ENCODE measurements at places on chromosomes 13 and 19.

DNA sequence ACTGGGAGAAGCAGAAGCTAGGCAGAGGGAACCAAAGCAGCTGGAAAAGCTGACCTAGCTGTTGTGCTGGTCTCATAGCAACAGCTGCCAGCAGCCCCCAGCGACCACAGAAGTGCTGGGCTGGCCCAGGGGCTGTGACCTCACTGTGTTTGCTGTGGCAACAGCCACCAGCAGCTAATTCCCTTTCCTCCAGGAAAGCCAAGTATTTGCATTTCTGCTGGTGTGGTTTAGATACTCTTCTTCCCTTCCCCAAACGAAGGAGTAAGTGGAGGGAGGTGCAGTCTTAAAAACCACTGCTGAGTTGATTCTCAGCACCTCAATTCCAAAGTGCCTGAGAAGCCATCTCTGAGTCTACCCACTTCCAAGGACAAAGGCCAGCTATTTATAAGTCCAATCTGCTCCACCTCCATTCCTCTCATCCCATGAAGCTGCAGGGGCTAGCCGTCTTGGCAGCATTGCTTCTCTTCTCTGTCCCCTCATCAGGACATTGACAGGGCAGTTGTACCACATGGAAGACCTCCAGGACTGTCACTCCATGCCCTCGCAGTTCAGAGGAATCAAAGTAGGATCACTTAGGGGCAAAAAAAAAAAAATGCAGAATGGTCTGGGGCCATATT, 11.5 kb upstream of the CCDC97 start:
- no peak for DNase-seq

DNA sequence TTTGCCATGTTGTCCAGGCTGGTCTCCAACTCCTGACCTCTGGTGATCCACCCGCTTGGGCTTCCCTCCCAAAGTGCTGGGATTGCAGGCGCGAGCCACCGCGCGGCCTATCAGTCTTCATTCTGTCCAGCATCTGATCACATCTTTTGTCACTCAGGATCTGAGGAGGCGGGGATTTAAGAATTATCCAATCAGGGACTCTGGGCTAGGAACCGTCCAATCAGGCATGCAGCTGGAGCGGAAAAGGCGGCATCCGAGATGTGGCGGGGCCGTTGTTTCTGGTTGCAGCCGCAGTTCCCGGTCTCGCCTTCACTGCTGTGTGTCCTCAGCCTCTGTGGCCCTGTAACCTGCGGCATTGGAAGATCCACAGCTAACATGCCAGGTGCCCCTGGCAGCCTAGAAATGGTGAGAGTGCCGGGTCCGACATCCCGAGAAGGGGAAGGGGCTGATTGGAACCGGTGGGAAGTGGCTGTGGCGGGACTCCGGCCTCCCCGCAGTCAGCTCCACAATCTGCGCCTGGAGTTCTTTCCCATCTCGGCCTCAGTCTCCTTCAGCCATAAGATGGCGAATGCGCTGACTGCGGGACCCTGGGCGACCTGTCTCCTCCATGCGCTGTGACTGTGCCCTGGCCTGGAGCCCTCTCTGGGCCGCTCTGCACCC, at the start of gene ZNF729:
ZNF729 (plus strand) TSS at position 291 of the 660 bp plus-strand sequence; CDS start at position 376, 85 bp downstream.
- no peak for DNase-seq

DNA sequence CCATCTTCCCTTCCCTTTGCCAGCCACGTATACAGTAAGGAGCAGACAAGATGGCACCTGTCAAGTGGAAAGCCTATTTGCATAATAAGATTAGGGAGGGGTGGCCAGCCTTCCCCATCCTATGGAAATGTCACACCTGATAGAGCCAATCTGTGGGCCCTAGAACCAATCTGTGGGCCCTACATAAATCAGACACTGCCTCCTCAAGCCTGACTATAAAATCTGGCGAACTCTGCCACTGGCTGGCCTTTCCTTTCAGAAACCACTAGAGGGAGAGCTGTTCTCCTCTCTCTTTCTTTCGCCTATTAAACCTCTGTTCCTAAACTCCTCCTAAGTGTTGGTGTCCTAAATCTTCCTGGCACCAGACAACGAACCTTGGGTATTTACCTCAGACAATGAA, 231.5 kb upstream of the KLHL1 start:
- no peak for DNase-seq

- DNase-seq = no peak
Observed at GRCh38 chr19:32750441-32751055, 31.0 kb downstream of the TDRD12 start.

DNA sequence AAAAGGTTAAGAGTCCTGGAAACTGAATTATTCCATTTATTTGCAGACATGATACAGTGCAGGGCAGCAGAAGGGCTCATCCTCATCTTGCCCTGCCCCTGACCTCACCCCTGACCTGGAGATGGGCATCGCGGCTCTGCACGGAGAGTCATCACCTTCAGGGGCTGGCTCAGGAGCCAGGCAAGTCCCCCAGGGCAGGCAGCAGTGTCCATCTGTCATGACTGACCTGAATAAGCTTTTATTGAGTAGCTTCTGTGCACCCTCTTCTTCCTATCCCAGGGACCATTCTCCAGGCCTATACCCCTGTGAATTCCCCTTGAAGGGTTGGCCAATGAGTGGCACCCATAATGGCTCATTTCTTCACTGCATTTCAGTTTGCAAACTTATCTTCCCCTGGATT, 484.2 kb downstream of the ZNF536 start:
- DNase-seq = no peak

GRCh38 chr19:3986260-3987041, 1.2 kb upstream of the EEF2 start:
- DNase-seq = no peak

DNA sequence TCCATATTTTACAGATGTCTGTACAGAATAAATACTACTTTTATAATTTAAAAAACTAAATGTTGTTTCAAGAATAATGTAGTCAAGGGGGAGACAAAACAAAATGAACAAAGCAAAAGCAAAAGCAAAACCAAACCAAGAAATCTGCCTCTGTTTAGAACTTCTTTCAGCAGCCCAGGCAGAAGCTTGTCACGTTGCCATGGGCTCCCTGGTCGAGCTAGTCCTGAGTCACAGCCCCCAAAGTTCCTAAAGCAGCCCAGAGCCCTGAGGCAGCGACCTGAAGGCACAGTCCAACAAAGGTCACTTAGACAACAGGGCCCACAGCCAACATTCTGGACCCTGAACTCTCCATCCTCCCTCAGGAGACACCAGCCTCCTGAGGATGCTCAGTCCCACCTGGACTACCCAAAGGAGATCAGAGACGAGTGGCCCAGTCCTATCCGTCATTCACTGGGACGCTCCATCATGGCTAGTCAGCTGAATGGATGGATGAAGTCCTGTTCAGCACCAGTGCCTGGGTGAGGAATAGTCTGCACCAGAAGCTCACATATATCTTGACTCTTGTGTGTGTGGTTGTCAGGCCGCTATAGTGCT, 41.7 kb downstream of the SIAH3 start:
- no peak for DNase-seq

GRCh38 chr13:44932850-44933251, 56.4 kb downstream of the NUFIP1 start:
- no peak for DNase-seq

DNA sequence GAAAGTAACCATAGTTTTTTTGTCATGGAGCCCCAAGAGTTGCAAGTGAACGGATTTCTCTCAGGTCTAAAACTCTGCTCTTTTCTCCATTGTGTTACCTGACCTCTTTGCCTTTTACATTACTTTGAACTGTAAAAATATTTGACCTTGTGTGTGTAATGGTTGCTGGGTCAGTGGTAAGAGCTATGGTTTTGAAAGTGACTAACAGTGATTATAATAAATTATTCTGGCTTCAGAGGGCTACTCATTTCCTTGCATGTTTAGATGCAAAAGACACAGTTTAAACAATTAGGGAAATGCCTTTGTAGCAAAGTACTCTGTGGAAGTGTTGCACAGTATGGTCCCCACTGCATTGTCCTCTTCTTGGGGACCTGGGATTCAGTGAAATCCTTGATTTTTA, 29.3 kb upstream of the PSG8 start:
- DNase-seq = no peak

DNA sequence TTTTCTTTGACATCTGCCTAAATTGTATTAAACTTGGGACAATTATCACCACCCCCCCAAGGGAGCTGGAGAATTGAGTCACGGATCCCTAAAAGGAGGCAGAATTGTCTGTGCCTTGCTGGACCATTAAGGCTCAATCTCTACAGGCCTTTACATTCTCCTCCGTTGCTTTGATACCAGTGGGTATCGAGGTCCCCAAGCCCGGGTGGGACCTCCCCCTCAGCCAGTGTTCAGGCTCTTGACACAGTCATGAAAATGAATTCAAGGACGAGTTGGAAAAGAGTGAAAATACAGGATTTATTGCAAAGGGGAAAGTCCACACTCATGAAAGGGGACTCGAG, 5.6 kb downstream of the PPP1R15A start:
- DNase-seq = no peak

Data from stimulated activated CD4-positive, alpha-beta T cell treated with anti-CD3 and anti-CD28 coated beads, TNF-alpha, amount 100 ng/mL, for 1 hour (primary cell).